ENCODE measurements at places on chromosomes 3 and 15.

DNA sequence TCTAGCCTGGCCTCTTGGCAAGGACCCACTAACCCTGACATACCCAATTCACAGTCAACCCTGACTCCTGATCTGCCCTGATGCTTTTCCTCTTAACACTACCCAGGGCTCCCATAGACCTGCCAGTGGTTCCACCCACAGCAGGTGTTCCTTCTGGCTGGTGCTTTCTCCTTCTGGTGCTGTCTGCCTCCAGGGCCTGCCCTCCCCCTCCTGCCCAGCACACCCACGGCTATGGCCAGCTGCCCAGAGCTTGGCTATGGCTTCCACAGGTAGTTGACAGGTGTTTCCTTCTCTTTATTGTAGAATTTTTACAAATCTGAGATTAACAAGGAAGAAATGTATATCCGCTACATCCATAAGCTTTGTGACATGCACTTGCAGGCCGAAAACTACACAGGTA is 46.5 kb upstream of the MANF start:
- DNase-seq, result no peak

DNA sequence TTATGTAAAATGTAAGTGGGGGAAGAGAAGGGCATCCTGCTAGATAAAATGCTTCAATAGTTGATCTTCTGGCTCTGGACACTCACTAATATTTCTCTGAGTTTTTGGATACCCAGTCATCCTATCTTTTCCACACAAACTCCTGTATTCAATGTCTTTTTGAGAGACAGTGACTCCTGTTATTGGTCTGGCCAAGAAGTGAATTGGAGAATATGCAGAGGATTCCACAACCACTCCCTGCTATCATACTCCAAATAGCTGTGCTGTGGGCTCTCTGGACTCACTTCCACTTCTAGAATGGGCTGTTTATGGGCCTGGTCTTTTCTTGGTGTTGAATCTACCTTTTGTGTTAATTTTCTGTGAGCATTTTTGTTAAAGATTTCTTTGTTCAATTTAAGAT is 376.8 kb downstream of the NLGN1 start:
- DNase-seq, result no peak

GRCh38 chr3:171401432-171401831 is 58.8 kb downstream of the TNIK start:
- no peak for DNase-seq

DNA sequence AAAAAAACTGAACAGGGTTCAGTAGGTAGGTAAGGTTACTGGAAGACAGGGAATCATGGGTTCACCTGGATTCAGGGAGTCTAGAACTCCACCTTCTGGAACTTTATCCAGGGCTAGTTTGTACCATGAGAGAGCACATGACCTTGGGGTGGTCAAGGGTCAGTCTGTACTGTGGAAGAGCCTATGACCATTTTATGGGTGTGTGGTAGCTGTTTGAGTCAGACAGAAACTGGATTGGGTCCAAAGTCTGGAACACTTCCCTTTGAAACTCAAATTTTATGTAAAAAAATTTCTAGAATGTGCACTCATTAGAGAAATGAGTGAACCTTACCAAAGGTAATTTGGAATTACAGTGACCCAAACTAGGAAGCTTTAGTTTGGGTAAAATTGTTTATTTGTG is 486.0 kb upstream of the AGTR1 start:
- DNase-seq, result no peak

- DNase-seq, result no peak
Observed at GRCh38 chr3:126083511-126083912, 412 bp downstream of the SLC41A3 start.

DNA sequence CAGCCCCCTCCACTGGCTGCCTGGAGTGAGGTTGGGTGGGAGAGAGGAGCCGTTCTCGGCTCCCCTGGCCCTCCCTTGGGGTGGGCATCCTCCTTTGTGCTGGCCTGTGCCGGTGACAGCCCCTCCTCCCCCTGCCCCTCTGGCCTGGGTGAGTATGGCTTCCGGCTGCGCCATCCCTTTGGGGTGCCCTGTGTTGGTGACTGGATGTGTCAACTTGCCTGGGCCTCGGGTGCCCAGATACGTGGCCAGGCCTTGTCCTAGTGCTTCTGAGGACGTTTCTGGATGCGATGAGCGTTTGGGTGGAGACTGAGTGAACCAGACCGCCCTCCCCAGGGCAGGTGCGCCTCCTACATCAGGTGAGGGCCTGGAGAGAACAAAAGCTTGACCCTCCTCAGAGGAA is 59.7 kb downstream of the PLXNA1 start:
- no peak for DNase-seq

GRCh38 chr3:9846931-9847488 is 3.2 kb upstream of the RPUSD3 start:
- no peak for DNase-seq

DNA sequence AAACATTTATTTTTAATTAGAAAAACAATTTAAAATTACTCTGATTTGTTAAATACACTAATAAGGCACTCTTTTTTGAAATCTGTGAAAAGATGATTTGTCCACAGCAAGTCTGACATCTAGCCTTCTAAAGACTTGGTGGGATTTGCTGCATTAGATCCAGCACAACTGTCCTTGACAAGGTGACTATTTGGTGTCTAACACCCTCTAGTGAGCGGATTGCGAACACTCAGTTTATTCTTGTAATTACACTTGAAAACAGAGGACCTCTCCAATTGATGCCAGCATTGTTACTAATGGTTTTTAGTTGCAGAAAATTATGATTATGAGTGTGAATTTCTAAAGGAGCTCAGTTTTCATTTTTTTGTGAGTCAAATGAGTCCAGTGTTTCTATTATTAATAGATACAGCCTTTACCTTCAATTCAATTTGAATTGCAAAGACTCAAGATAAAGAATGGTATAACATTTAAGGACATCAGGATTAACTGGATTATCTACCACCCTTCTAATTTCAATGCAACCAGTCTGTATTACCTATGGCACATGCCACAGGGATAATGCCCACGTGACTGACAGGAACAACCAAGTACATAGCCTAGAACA is 29.7 kb upstream of the STRIT1 start:
- DNase-seq, result no peak

DNA sequence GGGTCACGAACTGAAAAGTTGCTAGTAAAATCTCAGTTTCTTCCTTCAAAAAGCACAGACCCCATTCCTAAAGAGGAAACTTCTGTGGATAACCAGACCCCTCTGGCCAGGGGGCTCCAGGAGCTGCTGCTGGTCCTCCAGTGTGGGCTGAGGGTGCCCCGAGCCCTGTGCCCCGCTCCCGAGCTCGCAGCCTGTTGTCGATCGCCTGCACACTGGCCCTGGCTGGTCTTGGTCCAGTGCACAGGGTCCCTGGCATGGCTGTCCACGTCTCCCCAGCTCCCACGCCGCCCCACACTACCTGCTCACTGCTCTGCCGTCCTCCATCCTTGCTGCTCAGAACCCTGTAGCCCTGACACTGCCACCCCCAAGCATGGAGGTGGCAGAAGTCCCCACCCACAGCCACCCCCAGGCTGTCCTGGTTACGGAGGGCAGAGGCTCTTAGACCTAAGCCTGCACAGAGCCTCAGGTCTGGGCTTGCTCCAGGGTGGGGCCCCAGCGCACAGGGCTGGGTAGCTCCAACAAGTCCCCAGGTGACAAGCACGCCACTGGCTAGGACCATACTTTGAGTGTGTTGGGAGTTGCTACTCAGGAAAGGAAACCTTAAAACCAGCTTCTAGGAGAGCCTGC is 87.0 kb downstream of the PLXNA1 start:
- no peak for DNase-seq

GRCh38 chr15:50229336-50229735 is 36.2 kb downstream of the HDC start:
- no peak for DNase-seq

DNA sequence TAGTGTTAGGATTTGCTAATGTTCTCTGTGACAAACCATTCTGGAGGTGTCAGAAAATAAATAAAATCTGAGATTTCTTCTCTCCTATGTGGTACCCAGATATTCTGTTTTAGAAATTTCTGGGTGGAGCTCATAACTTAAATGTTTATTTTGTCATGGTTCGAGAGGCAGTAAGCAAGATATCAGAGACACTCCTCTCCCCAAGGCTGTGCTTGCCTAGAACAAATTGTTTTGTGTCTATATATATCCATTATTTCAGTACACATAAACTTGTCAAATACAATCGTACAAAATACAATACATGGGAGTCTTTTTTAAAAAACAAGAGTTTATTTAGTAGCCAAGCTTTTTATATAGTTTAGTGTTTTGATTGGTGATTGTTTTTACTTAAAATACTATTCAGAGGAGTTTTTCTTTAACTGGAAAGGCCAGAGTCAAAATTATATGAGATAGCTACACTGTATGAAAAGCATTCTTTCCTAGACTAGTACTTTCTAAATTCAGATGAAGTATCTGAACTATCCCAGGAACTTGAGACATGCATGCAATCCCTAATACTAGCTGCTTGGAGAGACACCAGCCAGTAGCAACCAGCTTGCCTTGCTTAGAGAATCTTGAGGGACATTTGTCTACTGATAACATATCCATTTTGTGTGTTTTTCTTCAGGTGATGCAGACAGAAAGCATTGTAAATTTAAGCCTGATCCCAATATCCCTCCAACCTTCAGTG is 4.7 kb downstream of the EXOG start:
- DNase-seq, result no peak

- no peak for DNase-seq
Observed at GRCh38 chr15:55515491-55515890, 7.5 kb upstream of the DNAAF4 start.

- no peak for DNase-seq
Observed at GRCh38 chr15:74387141-74387541, 19.7 kb upstream of the CYP11A1 start.

- DNase-seq, result no peak
Observed at GRCh38 chr3:28907616-28908015, 373.3 kb upstream of the RBMS3 start.

DNA sequence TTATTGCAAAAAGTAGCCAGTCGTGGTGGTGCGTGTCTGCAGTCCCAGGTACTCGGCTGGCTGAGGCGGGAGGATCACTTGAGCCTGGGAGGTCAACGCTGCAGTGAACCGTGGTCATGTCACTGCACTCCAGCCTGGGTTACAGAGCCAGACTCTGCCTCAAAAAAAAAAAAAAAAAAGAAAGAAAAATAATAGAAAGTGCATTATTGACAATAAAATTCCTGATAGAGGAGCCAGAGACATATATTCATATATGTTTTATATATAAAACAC is 43.6 kb upstream of the PYDC2 start:
- no peak for DNase-seq

DNA sequence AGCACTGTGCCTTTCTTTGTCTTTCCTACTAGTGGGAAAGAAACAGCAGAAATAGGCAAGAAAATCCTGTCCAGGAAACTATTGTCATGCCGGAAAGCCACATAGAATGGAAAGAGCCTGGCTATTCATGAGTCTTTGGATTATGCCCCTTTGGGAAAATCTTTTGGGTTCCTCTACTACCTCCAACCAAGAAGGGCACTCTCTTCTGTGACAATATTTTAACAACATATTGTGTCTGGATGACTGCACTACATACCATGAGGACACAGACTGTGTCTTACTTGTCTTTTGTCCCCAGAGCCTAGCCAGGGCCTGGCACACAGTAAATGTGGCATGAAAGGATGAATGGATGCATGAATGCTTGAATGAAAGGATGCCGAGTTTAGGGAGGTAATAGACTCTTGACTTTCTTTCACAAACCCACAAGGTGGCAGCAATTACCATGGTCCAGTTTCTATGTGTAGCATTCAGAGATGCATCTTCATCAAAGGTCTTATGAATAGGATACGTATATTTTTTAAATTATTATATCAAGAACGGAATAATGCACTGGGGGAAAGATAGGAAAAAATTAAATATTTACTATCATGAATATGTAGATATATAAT is 30.3 kb downstream of the ARL14 start:
- DNase-seq, result no peak

- no peak for DNase-seq
Observed at GRCh38 chr15:51809457-51809856, 20.0 kb upstream of the TMOD3 start.

GRCh38 chr3:126827121-126827520 is 123.1 kb downstream of the CHCHD6 start:
- no peak for DNase-seq

- no peak for DNase-seq
Observed at GRCh38 chr3:54349691-54350090, 227.3 kb downstream of the CACNA2D3 start.

GRCh38 chr3:40477666-40478065 is 744 bp downstream of the ZNF619 start:
- no peak for DNase-seq

DNA sequence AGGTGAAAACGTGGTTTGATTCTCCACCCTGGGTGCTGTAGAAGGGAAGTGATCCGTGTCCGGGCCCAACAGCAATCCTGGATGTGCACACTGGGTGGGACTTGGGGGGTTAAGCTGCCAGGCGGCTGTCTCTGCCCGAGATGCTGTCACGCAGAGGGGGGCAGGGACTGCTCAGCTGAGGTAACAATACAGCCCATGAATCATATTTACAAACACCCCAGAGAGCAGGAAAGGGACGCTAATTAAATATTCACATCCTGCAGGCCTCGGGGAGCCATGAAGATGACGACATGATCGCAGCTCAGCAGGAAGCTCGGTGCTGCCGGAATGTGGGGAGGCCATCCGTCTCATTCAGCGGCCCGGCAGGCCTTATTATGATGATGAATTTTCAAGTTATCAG is 17.9 kb upstream of the CRABP1 start:
- DNase-seq, result no peak

DNA sequence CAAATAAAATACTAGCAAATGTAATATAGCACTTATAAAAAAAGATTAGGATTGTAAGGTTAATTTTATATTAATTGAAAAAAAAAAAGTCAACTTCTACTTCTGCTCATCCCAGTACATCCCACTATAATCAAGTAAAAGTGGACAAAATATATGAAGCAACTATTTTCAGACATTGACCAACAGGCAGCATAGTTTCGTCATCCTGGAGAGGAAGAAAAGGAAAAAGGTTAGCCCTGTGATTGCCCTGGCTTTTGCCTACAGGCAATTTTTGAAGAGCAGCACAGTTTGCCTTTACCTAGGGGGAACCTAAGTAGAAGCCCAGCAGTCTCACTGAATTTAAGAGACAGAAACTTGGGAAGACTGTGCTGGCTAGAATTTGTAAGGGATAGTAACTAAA is 52.2 kb upstream of the ACTC1 start:
- DNase-seq, result no peak

DNA sequence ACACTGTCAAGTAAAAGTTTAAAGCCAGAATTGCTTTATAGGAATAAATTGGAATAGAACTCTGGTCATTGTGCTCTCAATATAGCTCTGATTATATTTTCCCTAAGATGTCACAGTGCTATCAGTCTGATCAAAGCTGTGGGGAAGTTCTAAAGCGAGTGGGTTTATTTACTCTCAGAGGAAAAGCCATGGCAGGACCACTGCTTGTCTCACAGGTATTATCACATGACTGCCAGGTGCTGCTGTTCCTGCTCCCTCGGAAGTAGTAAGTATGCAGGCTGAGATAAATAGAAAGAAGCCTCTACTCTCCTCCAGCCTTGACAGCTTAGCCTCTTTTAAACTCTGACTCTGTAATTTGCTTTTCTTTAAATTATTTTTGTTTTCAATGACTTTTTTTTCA is 49.1 kb upstream of the UTS2B start:
- no peak for DNase-seq

GRCh38 chr15:61731099-61731498 is 329.1 kb downstream of the VPS13C start:
- DNase-seq, result no peak
